ENCODE measurements at places on chromosomes 3 and 15.

DNA sequence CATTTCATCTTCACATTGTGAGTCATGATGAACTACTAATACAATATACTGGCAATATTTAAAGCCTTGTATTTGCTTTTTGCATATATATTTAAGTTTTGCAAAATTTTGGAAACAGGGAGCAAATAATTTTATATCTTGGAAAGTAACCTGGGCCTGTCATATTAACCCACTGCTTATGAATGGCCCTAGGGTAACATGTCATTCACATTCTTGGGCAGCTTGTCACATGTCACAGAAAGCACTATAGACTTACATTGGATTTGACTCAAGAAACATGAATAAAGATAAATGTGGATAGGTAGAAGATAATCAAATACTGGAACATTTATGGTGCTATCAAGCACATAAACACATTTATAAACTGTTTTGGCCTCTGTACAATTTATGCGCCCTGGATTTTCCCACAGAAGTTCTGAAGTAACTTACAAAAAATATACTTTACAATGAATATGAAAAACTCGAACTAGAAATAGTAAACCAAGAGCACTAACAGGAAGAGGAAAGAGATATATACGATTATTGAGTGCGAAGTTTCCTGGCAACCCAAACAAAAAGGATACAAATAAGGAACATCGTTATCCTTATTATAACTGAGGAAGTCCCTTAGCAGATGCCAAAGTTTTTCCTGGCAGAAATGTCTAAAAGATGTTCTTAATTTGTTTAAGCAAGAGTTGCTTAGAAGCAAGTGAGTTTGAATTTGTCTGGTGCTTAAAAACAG, 257.2 kb downstream of the RBMS3 start:
- no peak for DNase-seq

DNA sequence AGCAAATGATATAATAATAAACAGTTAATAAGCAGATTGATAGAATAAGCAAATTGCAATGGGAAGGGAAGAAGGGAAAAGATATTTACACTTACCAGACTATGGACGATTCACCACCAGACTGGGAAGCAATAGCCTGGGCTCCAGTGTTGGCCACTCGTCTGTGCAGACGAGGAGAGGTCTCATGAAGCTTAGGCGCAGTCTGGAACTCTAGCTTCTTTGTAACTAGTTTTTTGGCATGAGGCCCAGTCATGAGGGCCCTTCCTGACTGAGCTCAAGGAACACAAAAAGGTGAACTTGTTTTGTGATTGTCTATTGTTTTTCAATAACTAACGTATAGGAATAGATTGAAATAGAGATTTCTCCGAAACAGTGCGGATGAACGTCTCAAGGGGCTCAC, 63.3 kb upstream of the GATM start:
- no peak for DNase-seq

GRCh38 chr3:144127700-144128099, 156.1 kb downstream of the DIPK2A start:
- DNase-seq = no peak

- DNase-seq = no peak
Observed at GRCh38 chr3:56819016-56819809, 17.5 kb upstream of the ARHGEF3 start.

DNA sequence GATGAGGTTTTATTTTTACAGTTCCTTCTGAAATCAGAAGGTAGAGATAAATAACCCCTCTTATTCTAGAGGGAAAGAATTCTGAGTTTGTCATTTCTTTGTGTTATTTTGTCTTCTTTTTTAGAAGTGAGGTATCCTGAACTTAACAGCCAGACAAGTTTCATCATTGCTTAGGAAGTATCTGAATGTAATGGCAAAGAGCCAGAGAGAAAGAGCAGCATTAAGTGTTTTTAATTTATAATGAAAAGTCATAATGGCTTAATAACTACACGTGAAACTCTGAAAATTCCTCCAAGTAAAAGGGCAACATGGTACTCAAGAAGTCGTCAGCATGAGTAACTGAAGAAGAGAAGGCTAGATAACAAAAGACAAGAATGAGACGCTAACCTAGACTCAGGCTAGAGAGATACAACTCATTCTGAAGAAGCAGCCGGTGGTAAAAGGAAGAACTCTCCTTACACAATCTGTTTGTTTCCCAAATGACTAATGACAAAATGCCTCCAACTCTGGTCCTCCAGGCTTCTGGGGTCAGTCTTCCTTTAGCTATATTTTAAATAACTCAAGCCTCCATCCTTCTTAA, 116.2 kb upstream of the NECTIN3 start:
- DNase-seq = no peak

DNA sequence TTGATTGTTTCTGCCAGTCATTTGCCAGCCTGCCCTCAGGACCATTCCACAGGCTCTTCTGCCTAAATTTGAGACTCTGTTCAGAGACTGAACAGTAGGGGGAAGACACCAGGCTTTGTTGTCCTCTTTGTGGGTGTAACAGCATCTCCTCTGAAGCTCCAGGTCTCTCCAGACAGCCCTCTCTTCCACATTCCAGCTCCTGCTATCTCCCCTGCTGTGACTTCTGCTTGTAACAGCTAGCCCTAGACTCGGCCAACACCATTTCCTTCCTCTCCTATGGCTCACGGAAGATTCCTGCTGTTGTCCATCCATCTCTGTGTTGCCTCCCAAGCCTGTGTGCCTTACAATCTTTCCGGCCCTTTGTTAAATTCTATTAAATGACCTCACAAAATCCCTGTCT, 40.2 kb downstream of the SUCLG2 start:
- DNase-seq = no peak

DNA sequence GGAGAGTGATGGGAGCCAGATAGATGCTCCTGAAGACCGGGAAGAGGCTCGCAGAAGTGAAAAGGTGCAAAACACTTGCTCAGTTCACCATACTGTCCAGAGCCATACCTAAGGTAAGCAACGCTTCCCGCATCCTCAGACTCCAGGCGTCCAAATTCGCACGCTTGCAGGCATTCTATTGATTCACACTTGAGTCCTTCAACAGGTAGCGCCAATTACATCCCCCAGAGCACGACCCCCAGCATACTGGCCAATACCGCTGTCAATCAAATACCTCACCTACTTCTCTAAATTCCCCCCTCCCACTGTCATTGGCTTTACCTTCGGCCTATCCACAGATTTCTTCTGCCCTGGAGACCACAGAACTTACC, 361 bp upstream of the STXBP5L start:
- no peak for DNase-seq

GRCh38 chr15:82812994-82813393, 3.6 kb downstream of the WHAMM start:
- DNase-seq = no peak

DNA sequence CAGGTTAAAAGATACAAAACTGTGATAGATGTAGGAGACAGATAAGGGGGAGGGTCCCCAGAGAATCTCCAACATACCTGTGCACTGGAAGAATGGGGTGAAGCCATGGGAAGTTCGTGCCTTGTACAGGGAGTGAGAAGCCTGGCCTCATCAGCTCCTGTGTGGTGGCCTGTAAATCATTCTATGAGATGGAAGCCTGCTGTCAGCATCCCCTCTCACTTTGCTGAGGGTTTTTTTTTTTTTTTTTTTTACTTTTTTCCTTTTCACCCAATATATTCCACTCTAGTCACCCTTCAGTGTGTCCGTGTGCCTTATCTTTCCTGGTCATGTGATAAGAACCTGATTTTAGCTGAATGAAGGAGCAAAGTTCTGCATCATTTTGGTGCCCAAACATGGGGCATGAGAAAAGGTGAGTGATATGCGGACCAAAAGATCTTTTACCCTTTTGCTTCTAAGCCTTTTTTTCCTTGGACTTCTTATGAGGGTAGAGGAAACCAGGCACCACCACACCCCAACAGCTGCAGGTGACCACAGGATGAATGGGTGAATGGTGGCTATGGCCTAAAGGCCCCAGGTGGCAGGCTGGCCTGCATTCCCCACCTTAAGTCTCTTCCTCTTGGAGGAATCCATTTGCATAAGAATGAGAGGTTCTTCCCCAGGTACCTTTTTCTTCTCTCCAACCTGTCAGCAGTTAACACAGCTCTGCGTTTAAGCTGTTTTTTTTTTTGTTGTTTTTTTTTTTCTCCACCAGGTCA, 1345.0 kb downstream of the NSUN3 start:
- DNase-seq = no peak

- no peak for DNase-seq
Observed at GRCh38 chr3:178532476-178532875, 3.8 kb upstream of the KCNMB2 start.

GRCh38 chr3:192281207-192281880, 446.0 kb downstream of the FGF12 start:
- no peak for DNase-seq

DNA sequence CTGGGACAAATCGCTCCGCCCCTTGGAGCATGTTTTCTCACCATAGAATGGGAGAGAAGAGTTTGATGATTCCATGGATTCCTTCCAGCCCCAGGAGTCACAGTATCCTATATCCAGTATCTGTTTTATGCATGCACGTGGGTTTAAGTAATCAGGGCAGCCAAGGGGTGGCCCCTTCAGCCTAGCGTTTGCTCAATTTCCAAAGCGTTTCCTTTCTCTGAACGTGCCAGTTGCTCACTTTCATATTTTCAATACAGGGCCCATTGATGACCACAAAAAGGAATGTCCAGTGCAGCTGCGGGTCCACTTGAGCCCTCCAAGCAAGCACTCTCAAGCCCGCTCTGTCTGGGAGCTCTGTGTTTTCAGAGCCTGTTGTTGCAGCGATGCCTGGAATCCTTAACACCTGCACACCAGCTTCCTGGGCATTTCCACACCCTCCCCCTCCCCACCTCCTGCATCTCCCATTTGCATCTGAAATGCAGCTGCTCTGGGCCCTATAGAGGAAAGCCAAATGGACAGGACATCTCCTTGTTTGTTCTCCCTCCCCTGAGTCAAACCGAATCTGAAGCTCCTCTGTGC, 164.3 kb upstream of the LPP start:
- no peak for DNase-seq

- peak; percentile 19 for DNase-seq
Observed at GRCh38 chr15:101276501-101277037, 716 bp downstream of the SELENOS start.

GRCh38 chr3:106714400-106714799, 662.8 kb upstream of the CCDC54 start:
- DNase-seq = no peak

DNA sequence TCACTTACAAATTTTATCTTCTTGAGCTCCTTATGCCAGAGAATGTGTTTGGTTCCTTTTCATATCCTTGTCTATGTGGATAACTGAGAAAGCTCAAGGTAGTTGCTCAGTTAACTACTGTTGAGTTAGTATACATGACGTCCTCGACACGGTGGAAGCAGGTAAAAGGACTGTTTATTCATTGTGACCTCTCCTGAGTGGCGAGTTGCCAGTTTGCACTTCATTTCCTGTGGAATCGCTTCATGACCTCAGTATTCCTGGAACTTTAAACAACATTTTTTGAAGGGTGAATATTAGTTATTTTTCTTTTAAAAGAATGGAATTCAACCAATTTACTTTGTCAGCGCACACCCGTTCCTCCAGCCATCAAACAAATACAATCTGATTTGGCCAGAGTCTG, 1.2 kb upstream of the TPRG1 start:
- DNase-seq = no peak
